ENCODE measurements at places on chromosomes 5 and 9.
A peak's percentile ranks its signal among the peaks of the same experiment; 100 is the strongest.

DNA sequence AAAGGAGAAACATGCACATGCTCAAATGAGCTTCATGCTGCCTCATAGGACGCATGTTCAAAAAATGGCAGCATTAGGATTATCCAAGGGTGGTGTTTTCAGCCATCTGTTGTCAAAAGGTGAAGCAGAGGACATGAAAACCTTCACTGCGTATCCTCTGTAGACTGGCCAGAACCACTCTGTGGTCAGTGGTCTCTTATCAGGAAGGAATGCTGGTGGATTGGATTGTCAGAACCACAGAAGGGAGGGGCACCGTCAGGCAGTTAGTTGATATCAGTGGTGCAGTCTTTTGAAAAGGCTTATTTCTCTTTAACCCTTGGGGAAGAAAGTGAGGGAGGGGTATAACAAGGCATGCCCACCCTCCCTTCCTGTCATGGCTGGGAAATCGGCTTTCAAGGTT is 100.1 kb downstream of the FBXL7 start:
- DNase-seq: no peak

GRCh38 chr5:142617416-142618129 is 68.3 kb downstream of the FGF1 start:
- no peak for DNase-seq

- no peak for DNase-seq
These were observed 98.0 kb downstream of the EDIL3 start for GRCh38 chr5:84286662-84287061.

DNA sequence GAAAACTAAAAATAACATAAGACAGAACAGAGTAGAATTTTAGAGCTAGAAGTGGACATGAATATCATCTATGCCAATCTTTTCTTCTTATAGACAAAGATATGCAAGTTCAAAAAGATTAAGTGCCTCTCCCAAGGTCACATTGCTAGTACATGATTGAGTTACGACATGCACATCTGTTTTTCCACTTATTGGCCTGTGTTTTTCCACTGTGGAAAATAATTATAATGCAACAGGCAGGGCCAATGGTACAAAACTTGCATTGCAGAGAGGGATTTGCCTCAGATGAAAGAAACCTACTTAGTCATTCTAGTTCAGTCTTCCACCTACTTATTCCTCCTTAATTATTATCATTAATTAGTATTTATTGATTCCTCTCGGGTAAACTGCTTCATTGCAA is 407.8 kb upstream of the SGCD start:
- no peak for DNase-seq

DNA sequence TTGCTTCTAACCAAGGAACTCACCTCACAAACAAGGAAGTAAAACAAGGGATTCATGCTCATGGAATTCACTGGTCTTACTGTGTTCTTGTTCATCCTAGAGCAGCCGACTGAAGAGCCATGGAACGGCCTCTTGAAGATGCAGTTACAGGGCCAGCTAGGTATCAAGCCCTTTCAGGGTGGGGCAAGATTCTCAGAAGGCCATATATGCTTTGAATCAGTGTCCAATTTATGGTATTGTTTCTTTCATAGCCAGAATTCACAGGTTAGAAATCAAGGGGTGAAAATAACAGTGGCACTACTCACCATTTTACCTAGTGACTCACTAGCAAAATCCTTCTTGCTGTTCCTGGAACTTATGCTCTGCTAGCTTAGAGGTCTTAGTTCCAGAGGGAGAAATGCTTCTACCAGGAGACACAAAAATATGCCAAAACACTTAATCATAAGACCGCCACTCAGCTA is 159.5 kb upstream of the CDH10 start:
- DNase-seq: no peak

DNA sequence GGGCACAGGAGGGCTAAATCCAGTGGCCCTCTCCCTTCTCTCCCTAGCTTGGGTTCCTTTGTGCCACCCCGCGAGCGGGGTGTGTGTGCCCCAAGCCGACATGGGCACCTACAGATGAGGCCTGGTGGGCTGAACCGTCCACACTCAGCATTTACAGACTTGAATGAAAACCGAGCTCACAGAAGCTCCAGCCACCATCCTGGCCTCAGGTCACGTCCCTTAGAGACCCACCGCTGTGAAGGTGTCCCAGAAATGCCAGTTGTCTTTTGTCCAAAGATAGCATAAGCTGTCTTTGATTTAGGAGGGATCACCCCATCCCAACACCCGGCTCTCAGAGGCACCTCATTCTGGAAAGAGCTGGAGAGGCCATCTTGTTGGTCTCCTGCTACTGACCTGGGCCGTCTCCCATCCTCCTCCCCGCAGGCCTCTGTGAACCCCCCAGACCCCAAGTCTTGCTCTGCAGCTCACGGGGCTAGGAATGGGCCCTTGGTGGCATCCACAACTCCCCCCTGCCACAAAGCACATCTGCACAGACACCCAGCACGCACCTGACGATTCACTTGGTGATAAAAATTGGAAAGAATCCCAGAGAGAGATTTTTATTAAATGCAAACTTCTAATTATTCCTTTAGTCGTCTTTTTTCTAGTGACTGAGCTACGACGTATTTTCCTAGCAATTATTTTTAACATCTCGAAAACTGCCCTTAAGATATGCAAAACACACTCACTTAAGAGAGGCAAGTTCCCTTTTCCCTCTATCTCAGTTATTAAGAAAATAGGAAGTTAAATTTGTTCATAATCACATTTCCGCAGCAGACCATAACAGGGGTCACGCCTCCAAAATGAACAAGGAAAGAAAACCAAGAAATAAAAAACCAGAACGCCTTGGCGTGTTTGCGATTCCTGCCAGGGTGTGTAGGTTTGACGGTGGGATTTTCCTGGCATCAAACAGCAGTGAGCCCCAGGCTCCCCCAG is 80.5 kb upstream of the LMX1B start:
- DNase-seq: no peak

- DNase-seq: no peak
These were observed 4.1 kb downstream of the NFIL3 start for GRCh38 chr9:91419222-91420191.

- no peak for DNase-seq
These were observed 319.8 kb downstream of the HCN1 start for GRCh38 chr5:45376417-45376816.

DNA sequence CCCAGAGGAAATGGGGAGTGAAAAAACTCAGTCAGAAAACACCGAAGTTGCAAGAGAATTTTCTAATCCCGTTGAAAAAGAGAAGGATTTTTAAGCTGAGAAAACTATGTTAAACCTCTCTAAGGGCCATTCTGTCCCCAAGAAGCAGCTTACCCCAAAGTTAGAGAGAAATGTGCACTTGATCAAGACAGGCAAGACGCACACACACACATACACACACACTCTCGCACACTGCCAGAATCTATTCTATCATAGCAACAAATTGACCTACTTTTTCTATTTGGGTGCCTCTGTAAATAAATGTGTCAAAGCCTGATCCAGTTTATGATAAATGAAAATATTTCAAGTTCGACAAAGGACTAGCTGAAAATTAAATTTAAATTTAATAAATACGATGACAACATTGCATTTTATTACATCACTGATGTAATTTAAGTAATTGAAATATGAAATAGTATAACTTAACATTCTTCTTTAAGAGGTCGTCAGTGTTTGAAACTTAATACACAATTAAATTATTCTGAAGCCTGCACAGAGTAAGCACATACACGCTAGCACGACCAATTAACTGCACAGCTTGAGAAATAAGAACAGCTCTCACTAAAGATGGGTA is 5.9 kb downstream of the NFIL3 start:
- DNase-seq: no peak

DNA sequence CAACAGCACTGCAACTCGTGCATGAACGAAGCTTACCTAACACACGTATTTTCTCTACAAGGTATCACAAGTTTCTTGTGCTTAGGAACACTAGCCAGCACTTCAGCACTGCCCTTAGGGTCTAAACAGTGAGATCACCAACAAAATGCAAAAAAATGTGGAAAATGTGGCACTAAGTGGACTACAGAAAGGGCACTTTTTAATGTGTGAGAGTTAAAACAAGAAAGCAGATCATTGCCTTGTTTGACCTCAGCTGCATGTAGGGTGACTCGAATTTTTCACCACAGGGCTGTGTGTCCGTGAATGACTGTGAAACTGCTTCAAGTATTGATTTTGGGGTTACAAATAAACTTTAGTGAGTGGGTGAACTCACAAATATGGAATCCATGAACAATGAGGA is 90.5 kb downstream of the MARCHF3 start:
- no peak for DNase-seq

DNA sequence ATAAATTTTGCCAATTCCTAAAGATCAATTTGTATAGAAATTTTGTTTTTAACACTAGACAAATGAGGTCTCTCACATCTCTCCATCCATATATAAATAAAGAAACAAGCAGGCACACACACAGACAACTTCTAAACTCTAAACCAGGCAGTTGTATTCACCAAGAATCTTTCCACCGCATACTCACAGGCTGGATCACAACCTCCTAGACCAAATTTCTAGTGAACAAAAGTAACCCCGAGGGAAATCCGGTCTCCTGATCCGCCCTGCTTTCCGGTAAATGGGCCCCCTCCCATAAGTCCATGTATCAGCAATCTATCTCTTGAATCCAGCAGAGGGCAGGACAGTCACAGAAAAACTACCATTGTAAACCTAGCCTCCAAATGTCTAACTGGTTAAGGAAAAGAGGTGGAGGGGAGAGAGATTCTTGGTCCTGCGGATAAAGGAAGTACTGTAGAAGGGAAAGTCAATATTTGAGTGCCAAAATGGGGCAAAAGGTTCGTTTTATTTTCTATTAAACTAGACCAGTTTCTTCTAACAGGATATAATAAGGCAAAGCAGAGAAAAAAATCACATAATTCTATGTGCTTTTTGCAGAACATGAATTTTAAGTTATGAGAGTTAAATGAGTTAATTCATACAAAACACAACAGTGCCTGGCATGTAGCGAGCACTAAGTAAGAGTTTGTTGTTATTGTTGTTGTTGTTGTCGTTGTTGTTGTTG is 4.8 kb upstream of the SMU1 start:
- peak; percentile 82 for DNase-seq

DNA sequence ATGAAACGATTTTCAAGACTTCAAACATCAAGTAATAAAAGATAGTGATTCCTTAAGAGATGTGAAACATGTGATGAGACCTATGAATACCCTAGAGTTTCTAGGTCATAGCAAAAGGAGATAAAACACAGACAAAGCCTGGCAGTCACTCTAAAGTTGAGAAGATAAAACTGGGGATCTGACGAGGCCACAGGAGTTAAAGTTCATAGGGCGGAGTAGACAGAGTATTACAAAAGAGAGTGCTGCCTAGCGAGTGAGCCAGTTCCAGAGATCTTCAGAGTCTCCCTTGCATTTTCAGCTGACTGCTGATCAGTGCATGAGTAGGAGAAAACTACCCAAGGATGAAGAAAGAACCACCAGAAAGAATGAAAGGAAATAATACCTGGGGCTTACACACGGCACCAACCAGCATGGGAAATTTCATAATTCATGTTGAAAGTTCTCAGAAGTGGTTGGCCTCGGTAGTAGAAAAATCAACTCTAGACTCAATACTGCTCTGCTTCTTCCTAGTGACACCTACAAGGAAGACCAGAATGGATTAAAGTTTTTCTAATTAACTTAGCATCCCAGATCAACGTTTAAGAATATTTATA is 30.4 kb downstream of the FBXO4 start:
- no peak for DNase-seq

- no peak for DNase-seq
These were observed 6.6 kb downstream of the ASB6 start for GRCh38 chr9:129635099-129636065.

GRCh38 chr9:90517103-90517502 is 125.5 kb downstream of the DIRAS2 start:
- no peak for DNase-seq

- DNase-seq: no peak
These were observed 30.3 kb downstream of the MELK start for GRCh38 chr9:36603006-36603405.

DNA sequence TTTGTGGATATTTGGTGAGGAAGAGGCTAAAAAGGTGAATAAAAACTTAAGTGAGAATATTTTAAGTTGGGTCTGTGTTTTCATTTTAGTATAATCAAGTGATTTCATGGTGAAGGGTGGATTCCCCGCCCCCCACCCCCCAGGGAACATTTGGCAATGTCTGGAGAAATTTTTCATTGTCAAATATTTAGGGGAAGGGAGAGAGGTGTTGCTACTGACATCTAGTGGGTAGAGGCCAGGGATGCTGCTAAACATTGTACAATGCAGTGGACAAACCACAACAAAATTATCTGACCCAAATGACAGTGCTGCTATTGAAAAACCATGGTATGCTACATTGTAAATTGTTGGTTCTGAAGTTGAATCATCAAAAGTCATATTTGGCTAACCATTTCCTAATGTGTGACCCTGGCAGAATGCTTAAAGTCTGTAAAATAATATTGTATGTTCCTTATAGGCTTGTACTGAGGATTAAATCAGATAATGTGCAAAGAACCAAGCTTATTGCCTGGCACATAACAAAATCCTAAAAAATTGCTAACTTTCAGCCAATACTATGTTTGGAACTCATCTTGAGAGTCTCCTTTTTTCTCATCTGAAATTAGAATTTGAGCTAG is 5.6 kb downstream of the C5orf24 start:
- no peak for DNase-seq

- no peak for DNase-seq
These were observed 138.6 kb upstream of the PPP2R2B start for GRCh38 chr5:147017191-147017590.

- no peak for DNase-seq
These were observed 125.4 kb upstream of the FAM120A start for GRCh38 chr9:93326056-93326455.

GRCh38 chr9:26321935-26322334 is 570.7 kb downstream of the CAAP1 start:
- no peak for DNase-seq

DNA sequence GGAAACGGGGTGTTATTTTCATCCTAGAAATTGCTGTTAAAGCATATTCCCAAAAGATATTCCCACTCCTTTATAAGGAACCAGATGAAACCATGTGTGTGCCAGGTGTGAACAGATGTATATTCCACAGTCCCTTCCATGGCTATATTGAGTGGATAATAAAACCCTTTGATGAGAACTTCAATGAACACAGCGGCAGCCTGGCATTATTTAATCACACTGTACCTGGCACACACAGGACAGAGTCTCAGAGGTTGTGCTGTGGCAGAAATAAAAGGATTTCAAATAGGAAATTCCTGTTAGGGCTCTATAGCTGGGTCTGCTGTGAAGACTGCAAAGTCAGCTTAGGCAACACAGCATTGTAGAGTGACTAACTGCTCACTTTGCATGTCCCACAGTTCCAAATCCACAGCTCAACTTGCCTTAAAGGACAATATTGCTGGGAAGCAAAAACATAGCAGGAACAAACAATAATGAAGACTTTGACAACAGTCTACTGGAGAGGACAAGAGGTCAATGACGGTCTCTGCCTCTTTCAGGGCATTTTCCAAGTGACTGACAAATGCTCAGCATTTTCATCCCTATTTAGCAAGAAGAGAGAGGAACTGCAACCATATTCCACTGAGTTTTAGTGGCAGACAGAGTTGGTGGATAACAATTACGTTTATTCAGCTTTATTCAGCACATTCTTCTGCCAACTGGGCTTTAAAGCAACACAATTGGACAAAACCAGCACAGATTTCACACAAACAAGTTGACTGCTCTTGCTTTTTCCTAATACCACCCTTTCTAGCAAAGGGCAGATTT is 255.7 kb upstream of the RGMB start:
- no peak for DNase-seq
